ENCODE measurements at places on chromosomes 5 and 9.

DNA sequence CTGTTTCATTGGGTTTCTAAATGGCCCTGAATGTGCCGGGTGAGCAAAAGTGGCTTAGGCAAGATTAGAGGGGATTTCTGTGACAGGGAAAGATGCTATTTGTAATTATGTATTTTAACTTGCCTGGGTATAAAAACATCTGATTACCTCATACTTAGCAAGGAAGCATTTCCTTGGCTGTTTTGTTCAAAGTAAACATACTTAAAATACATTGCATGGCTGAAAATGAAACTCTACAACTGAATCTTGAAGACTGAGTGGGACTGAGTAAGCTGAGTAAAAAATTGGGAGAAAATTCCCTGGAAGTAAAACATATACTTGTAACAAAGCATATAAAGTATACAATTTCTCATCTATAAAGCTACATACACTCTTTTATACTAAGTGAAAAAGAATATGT lies 197.5 kb downstream of the IRX1 start:
- no peak for DNase-seq

GRCh38 chr9:78973907-78974306 lies 597.9 kb upstream of the TLE4 start:
- no peak for DNase-seq

- DNase-seq: no peak
Measured at GRCh38 chr9:130390390-130390789, 54.4 kb upstream of the ASS1 start.

- no peak for DNase-seq
Measured at GRCh38 chr5:141807732-141808131, 70.5 kb downstream of the PCDH1 start.

- DNase-seq: no peak
Measured at GRCh38 chr5:36624277-36624676, 17.9 kb downstream of the SLC1A3 start.

- DNase-seq: no peak
Measured at GRCh38 chr9:105864248-105864898, 170.0 kb downstream of the TMEM38B start.

- DNase-seq: no peak
Measured at GRCh38 chr5:14821100-14821845, 50.3 kb downstream of the ANKH start.

- no peak for DNase-seq
Measured at GRCh38 chr9:129866394-129867135, 31.3 kb downstream of the USP20 start.
